Cardiac fibroblast (primary cell): ENCODE measurements at places on chromosomes 6 and 20.
A peak's percentile ranks its signal among the peaks of the same experiment; 100 is the strongest.

- DNase-seq, result peak; percentile 82
These were observed 9.4 kb upstream of the GATA5 start for GRCh38 chr20:62485062-62485700.

DNA sequence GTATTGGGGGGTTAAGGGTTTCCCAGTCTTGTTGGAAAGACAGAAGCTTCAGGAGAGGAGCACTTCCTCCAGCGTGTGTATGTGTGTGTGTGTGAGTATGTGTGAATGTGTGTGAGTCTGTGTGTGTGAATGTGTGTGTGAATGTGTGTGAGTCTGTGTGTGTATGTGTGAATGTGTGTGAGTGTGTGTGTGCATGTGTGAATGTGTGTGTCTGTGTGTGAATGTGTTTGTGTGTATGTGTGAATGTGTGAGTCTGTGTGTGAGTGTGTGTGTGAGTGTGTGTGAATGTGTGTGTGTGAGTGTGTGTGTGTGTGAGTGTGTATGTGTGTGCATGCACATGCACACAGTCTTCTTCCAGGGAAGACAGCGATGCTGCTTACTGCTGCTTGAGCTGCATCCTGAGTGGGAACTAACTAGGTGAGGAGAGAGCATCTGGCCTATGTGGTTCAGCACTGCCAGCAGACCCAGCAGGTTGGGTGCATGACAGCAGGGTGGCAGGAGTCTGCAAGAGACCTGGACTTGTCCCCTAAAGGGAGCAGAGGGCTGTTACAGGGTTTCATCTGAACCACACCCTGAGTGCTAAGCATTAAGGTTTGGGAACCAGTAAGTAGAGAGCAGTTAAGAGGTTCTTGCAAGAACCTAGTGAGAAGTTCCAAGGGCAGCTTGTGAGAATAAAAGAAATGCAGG, 22.7 kb upstream of the CCND3 start:
- no peak for DNase-seq

GRCh38 chr20:1734269-1734858, 76.8 kb upstream of the SIRPG start:
- DNase-seq, result peak; percentile 25

DNA sequence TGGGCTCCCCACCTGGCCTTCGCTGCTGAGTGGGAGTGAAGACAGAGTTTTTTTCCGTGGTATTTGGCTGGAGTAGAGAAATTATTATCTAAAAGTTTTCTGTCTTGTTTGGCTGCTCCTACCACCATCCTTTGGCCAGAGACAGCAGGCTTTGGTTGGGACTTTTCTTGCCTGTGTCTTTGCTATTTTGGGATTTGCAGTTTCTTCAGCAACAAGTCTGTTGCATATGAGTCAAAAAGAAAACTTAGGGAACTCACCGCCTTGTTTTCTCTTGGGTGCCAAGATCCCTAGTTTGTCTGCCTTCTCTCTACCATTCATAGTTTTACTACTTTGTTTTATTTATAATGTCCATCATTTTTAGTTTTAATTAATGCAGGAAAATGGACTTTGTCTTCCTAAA, 683.8 kb downstream of the DOK5 start:
- DNase-seq, result no peak

GRCh38 chr6:118789954-118790353, 104.0 kb upstream of the ASF1A start:
- no peak for DNase-seq

GRCh38 chr6:67361264-67361663, 1273.8 kb upstream of the ADGRB3 start:
- no peak for DNase-seq

DNA sequence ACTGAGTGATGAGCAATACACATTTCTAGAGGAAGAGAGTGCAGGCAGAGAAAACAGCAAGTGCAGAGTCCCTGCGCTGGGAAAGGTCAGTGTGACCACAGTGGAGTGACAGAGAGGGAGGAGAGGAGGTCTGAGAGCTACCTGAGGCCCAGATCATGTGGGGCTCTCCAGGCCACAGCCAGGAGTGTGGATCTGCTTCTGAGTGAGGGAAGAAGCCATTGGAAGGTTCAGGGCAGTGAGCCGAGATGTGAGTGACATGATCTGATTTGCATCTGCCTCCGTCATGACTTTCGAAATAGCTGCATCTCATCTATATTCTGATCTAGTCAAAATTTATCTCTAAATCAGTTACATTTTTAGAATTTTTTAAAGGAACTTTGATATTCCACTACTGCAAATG, 367.1 kb downstream of the PREX1 start:
- no peak for DNase-seq
